ENCODE measurements at places on chromosomes 5 and 9.

DNA sequence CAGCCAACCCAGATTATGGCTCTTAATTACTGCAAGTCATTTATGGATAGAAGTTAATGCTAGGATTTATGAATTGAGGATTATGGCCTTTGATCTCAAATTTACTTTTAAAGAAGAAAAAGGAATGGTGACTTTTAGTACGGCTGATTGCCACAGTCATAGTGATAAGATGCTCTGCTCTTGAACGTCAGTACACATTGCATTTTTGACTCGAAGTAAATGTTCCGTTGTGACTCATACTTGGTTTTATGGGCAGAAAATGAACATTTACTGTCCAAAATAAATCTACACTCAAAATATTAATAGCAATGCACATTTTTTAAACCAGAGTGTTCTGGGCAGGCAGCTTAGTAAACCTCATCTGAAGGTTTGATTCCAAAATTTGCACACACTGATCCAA lies 830 bp downstream of the ADAMTSL1 start:
- no peak for DNase-seq

DNA sequence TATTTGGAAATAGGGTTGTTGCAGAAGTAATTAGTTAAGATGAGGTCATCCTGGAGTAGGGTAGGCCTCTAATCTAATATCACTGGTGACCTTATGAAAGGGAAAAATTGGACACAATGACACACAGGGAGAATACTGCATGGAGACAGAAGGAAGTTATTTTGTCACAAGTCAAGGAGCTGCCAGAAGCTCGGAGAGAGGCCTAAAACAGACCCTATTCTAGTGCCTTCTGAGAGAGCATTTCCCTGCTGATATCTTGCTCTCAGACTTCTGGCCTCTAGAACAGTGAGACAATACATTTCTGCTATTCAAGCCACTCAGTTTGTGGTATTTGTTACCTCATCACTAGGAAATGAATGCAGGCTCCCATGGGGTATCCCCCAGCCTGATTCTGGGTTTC lies 332.9 kb downstream of the CSNK1G3 start:
- DNase-seq: no peak

GRCh38 chr9:89219637-89220036 lies 41.0 kb upstream of the SHC3 start:
- DNase-seq: no peak

DNA sequence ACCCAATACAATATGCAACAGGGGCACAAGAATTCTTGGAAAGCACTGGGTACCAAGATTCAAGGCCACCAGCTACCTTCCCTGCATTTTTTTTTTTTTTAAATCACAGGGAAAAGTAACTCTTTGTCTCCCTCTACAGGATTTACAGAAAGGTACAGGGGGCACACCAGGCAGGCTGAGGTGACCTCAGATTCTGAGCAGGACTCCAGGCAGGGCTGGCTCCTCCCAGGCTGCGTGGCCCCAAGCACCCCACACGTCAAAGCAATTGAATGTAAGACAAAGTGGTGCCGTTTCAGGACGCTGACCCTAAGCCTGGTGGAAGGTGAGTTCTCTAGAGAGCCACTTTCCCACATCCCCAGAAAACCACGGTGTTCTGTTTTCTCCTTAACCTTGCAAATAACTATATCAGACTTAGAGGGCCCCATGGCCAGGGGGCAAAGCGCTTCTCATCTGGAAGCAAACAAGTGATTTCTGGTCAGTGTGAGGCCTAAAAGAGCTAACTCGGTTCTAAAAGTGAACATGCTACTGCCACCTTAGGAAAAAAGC lies 222.6 kb downstream of the ROR2 start:
- peak; percentile 70 for DNase-seq

DNA sequence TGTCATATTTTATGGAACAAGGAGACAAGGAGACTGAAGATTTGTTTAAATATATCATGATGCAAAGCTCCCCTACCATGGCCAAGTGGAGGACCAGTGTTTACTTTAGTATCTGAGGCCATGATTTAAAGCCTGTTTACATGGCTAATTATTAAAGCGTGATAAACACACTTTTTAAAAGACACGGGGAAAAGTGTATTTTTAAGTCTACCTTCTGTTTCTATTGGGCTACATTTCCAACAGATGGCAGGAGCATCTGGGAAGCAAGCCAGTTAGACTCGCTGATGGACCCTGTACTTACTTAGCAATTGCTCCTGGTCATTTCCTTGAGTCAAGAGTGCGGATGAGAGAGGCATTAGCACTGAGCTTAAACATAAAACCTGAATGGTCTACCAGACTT lies 480.3 kb upstream of the SEMA6A start:
- DNase-seq: no peak

- no peak for DNase-seq
Observed at GRCh38 chr5:172564188-172564587, 76.9 kb upstream of the NEURL1B start.

GRCh38 chr9:74755999-74756398 lies 131.7 kb downstream of the TRPM6 start:
- no peak for DNase-seq

GRCh38 chr5:99973779-99974178 lies 561.4 kb upstream of the FAM174A start:
- DNase-seq: no peak

DNA sequence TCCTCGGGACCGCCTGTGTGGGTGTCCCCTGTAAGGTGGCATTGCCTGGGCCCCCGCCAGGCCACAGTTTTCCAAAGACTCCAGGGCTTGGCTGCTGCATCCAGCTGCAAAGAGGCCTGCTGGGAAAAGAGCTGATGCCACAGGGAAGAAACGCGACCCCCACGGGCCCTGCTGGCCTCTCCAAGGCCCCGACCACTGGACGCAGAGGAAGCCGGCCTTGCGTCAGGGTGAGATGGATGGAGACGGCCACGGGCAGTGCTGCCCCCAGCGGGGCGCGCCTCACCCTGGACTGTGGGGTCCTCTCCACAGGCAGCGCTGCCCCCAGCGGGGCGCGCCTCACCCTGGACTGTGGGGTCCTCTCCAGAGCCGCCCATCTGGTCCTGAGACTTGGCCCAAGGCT lies 21.3 kb upstream of the SLC6A19 start:
- DNase-seq: no peak

DNA sequence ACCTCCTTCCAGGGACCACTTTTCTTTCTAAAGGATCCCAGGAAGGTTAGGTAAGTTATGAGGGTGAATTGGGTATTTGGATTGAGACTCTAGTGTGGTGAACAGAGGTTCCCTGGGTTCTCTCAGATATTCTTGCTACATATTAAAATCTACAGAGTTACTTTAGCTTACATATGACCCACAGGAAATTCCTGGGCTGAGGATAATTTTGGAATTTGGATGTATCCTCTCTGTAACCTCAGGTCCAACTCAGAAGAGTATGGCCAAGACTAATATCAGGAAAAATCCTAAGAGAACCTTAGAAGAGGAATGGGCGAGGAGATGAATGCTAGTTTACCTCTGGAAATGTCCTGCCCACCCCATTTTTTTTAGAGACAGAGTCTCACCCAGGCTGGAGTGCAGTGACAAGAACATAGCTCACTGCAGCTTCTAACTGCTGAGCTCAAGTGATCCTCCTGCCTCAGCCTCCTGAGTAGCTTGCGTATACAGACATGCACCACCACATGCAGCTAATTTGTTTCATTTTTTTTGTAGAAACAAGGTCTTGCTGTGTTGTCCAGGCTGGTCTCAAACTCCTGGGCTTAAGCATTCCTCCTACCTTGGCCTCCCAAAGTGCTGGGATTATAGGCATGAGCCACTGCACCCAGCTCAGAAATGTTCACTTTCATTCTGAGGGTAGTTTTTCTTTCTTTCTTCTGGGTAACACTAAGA lies 196.4 kb downstream of the ARHGEF28 start:
- no peak for DNase-seq

- no peak for DNase-seq
Observed at GRCh38 chr9:124708074-124708473, 63.0 kb downstream of the NR6A1 start.

GRCh38 chr9:135896626-135897025 lies 10.7 kb downstream of the CAMSAP1 start:
- DNase-seq: no peak

DNA sequence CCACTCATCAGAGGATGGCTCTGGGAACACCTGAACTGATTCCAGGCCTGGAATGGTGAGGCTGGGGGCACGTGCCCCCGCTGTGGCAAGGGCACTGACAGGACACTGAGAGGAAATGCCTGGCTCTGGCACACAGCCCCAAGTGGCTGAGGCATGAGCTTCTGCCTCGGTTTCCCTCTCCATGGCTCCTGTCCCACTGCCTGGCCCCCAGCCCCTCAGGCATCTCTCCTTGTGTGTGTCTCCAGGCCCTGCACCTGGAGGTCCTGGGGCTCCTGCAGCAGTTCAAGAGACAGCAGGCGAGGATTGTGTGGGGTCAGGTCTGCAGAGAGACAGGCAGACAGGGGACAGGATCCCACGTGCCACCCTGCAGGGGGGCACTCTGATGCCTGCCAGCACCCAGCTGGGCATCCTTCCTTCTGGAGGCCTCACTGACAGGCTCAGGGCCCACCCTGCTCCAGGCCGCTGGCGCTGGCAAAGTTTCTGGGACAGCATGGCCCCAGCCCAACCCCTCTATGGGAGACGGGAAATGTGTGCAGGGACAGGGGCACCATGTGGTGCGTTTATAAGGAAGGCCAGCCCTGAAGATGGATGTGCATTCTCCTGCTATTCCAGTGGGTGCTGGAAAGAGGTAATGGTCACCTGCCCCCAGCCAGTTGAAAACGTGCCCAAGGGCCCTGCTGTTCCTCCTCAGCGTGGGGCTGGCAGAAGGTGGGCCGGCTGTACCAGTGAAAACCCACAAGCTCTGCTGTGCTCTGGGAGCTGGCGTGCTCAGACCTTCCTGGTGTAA lies 66.0 kb downstream of the RASGEF1C start:
- no peak for DNase-seq

DNA sequence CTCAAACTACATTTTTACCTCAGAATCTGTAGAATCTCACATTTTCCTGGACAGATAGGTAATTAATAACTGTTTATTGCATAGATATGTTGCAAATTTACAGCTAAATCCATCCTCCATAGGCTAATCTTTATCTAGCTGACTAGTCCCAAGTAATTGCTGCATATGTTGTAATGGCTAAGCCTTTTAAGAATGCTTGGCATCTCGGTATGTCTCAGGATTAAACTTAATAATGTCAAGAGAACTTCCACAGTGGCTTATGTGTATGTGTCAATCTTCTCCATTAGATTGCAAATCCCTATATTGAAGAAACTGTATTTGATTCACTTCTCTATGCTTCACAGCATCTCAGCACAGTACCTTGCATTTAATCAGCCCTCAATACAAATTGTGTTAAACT lies 131.9 kb downstream of the PRDM9 start:
- no peak for DNase-seq
